Activated CD4-positive, alpha-beta T cell treated with anti-CD3 and anti-CD28 coated beads, Interleukin-2, amount 50 U/mL, for 1 hour (primary cell): ENCODE measurements at places on chromosomes 7 and 10.

- no peak for DNase-seq
Measured at GRCh38 chr7:520503-521161, 986 bp upstream of the PDGFA start.

DNA sequence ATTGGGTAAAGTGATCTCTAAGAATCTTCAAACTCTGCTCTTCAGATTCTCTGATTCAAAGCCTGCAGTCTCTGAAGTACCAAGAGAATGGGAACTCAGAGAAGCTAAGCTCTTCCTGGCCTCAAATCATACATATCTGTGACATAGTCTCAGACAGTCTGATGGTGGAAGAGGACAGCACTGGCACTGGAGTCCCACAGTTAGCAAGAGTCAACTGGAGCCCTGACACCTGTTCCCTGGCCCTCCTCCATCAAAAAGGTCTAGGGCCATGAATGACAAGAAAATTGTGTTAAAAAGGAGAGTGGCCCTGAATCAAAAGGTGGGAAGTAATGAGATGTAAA lies 37.7 kb downstream of the PRSS2 start:
- no peak for DNase-seq

DNA sequence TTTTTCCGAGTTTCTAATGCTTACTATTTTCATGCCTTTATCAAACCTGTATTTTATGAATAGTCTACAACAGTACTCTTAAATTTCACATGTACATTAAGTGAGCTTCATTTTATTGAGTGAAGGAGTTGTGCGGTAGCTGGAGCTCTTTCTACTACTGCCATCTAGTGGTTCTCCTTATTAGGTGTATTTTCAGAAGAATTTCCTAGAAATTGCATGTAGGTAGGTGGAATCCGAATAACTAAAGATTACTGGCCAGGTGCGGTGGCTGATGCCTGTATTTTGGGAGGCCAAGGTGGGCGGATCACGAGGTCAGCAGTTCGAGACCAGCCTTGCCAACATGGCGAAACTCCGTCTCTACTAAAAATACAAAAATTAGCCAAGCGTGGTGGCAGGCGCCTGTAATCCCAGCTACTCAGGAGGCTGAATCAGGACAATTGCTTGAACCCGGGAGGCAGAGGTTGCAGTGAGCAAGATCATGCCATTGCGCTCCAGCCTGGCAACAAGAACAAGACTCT lies 38.3 kb downstream of the LRRC72 start:
- no peak for DNase-seq

DNA sequence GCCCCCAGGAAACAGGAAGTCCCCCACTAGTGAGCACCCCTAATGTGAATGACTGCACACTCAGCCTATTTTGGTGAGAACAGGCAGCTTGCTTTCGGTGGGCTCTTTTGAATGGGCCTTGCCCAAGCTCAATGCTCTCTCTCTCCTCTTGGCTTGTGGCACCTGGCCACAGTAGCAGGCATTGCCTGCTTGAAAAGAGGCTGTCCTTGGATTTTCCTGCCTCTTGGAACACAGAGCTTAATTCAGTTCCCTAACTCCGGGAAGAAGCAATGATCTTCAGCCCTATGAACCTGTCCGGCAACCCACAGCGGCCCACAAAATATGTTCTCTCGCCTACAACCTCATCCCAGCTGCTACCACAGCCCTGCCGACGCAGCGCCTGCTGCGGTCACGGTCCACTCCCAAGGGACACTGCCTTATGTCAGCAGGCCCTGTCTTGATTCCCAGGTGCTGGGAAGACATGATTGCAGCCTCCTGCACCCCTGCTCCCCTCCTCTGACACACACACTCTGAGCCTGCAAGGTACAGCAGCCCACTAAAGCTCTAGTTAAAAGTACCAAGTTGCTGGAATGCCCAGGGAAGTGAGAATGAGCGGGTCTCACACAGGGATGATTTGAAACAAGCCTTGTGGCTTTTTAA lies 715.5 kb upstream of the GALNT17 start:
- no peak for DNase-seq

GRCh38 chr7:121300685-121301420 lies 27.9 kb upstream of the WNT16 start:
- DNase-seq, result no peak

- DNase-seq, result no peak
Measured at GRCh38 chr10:130461631-130462030, 325.4 kb downstream of the GLRX3 start.

DNA sequence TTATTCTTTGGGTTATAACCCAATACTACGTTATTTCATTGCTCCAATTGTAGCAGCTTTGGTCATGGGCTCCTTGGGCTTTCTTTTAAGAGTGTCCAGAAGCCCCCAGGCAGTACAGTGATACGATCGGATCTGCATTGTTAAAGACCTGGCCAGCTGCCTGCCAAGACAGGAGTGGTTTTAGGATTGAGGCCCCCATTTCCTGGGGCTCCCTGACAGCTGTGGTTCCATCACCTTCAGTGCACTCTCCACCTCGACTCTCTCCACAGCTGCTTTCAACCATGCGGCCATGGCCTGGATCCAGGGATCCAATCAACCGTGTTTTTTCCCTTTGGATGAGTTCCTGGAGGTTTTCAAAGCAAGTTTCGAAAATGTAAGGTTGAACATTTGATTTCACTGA lies 123.4 kb upstream of the BTBD16 start:
- DNase-seq, result no peak

DNA sequence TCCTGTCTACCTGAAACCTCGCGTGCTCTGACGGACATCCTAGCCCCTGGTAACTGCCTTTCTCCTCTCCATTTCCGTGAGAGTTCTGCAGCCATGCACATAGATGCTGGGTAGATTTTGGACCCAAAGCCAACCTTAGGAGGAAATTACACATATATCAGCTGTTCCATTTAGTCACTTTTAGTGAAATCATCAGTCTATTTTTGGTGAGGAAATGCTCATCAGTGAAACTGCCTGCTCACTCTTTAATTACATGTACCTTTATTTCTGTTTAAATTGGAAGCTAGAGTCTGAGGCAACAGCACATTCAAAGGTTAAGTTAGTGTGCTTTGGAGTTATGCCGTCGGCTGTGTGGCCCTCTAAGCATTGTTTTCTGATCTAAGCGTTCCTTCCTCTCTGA lies 231.3 kb downstream of the WDR37 start:
- DNase-seq, result no peak

GRCh38 chr10:125054669-125055268 lies 105.6 kb downstream of the CTBP2 start:
- no peak for DNase-seq

- DNase-seq, result no peak
Measured at GRCh38 chr7:99380032-99380822, 5.7 kb downstream of the ARPC1B start.

GRCh38 chr7:130372402-130373165 lies 7.7 kb upstream of the CPA1 start:
- no peak for DNase-seq

- no peak for DNase-seq
Measured at GRCh38 chr10:132104471-132105301, 38.9 kb downstream of the JAKMIP3 start.

- no peak for DNase-seq
Measured at GRCh38 chr10:122738031-122738430, 38.4 kb upstream of the C10orf120 start.

DNA sequence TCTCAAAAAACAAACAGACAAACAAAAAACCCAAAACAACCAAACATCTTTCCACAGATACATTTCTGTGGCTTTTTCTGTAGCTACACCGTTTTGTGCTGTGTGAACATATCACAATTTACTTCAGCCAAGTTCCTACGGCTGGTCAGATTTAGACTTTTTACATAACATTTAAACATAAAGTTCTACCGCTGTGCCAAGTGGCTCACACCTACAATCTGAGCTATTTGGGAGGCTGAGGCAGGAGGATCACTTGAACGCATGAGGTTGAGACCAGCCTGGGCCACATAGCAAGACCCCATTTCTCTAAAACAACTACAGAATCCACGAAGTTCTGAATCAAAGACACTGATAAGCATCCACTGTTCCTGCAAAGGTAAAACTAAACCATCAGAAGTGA lies 30.3 kb downstream of the DAGLB start:
- DNase-seq, result no peak

- no peak for DNase-seq
Measured at GRCh38 chr10:116097239-116097784, 175.7 kb downstream of the GFRA1 start.

DNA sequence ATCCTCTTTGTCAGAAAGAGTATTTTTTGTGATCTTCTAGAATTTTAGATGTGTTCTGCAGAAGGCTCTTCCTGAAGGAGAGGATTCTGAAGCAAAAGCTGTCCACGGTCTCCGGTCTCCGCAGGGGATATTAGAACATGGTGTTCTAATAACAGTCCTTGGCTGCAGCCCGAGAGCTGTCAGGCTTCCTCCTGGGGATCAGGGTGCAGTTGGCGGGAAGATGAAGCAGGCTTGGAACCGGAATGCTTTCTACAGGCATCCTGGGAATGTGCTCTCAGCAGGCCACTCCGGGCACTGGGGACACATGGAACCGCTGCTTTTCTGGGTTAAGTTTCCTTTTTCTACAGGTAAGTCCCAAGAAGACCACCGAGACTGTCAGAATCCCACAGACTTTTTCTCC lies 118.6 kb upstream of the PARD3 start:
- no peak for DNase-seq

- DNase-seq, result no peak
Measured at GRCh38 chr10:107103174-107104025, 61.1 kb downstream of the SORCS1 start.

GRCh38 chr10:101032637-101033224 lies 1.7 kb downstream of the SFXN3 start:
- DNase-seq, result peak; percentile 59

DNA sequence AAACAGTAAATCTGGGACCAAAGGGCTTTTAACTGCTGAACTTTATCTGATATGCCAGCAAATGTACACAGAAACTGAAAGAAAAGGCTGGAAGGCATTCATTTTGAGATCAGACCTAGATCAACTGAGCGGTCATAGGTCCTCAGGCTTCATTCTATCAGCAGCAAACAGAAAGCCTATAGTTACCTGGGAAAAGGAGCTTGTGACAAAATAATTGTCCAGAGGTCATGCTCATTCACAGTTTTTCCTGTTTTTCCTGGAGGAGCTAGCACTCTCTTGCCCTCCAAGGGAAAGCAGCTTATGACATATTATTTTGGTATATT lies 320.2 kb downstream of the AHR start:
- DNase-seq, result no peak

- DNase-seq, result no peak
Measured at GRCh38 chr7:48466713-48467112, 295.5 kb downstream of the ABCA13 start.

DNA sequence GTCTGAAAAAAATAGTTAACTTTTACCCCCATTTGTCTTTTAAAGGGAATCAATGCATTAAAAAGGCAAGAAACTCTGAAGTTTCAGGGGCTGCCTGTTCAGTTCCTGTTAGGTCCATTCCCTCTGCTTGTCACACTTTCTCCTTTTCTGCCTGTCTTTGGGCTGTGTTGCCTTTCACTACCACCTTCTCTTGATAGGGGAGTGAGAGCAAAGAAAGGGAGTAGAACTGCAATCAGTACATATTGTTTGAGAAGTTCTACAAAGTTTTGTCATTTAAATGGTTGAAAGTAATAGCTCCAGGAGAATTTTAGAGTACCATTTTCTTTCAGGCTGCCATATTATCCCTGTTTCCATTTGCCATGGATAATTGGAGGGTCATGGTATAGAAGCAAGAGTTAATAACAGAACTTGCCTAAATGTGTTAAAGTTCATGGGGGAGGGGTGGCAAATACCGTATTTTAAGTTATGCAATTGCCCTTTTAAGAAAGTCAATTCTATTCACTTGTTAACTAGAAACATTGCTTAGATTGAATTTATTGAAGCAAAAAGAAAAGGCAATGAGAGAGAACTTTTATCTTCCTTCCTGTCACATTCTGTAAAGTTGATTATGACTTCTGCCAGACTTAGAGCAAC lies 38.6 kb downstream of the MPLKIP start:
- no peak for DNase-seq

- DNase-seq, result no peak
Measured at GRCh38 chr7:135748770-135749169, at the start of gene FAM180A. FAM180A (minus strand) TSS chr7:135748813; CDS start chr7:135748580, 233 bp downstream.

GRCh38 chr7:64651203-64651602 lies 14.7 kb upstream of the ZNF107 start:
- no peak for DNase-seq

- no peak for DNase-seq
Measured at GRCh38 chr10:7412237-7412927, 1.5 kb upstream of the SFMBT2 start.

DNA sequence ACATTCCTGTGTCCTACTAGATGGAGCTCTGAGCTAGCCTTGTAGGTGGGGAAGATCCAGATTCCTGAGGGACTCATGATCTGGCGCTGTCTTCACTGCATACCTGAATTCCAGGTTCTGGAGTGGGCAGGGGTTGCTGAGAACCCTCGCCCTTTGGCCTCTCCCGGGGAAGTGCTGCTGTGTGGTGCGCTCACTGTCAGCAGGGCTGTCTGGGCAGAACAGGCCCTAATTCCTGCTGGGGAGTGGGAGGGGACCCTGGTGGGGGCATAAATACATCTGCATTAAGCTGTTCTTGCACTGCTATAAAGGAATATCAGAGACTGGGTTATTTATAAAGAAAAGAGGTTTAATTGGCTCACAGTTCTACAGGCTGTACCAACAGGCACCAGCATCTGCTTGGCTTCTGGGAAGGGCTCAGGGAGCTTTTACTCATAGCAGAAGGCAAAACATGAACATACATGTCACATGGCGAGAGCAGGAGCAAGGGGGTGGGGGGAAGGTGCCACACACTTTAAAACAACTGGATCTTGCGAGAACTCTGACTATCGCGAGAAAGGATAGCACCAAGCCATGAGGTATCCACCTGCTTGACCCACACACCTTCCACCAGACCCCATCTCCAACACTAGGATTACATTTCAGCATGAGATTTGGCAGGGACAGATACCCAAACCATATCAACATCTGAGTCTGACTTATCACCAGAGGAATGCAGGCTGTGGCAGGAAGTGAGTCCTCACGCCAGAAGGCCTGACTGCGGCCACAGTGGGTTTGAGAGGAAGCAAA lies 115.0 kb downstream of the ADCY1 start:
- no peak for DNase-seq

GRCh38 chr10:95423164-95424005 lies 132.6 kb upstream of the PDLIM1 start:
- no peak for DNase-seq

DNA sequence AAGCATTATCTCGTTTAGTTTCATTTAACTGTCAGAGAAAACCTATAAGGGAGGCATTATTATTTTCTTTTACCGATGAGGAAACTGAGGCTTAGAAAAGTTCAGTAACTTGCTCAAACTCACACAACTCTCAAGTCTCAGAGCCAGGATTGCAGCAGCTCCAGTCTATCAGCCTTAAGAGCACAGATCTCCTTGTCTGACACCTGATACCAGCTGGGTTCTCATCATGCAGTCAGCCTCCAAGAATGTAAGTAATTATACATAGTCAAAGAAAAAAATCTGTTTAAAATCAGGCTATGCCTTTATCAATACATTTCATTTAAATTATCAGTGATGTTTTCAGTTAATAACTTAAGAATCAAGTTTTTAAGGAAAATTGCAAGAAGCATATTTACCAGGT lies 236.6 kb upstream of the TCF7L2 start:
- DNase-seq, result no peak

- DNase-seq, result no peak
Measured at GRCh38 chr7:142866361-142867096, 11.7 kb downstream of the EPHB6 start.

- DNase-seq, result no peak
Measured at GRCh38 chr7:54907981-54908380, 110.8 kb upstream of the EGFR start.

GRCh38 chr7:29424984-29425309 lies 138.7 kb upstream of the PRR15 start:
- DNase-seq, result no peak

GRCh38 chr7:139004321-139005090 lies 23.3 kb upstream of the KIAA1549 start:
- no peak for DNase-seq

GRCh38 chr7:124460056-124460450 lies 305.5 kb downstream of the GPR37 start:
- no peak for DNase-seq
